ENCODE measurements at places on chromosomes 5 and 9. TPM values are rescaled to one million over a fixed set of nuclear protein-coding genes. Genes with fewer than 3 reads are reported as not detected.

DNA sequence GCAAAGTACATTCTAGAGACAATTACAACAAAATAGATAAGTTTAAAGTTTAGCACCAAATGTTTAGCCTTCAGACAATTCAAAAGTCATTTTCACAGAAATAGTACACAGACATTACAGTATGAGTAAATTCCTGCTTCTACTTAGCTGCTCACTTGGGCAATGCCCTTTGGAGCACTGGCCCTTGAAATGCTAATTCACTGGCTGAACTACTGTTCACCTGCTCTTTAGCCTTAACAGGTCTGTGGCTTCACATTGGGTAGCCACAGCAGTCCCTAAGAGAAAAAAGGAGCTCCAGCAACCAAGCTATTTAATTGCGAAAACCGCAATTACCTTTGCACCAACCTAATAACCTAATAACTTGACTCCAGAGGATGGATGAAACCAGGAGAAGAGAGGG is 916.2 kb upstream of the DMAC1 start:
- no peaks in the 10 kb centered on the region for H3K36me3 ChIP-seq
- no peak overlapping the region for H3K27ac ChIP-seq
- H3K4me3 ChIP-seq = no peak overlapping the region
- no peaks in the 10 kb centered on the region for H3K27me3 ChIP-seq
- peaks cover 18% of the 10 kb centered on the region for H3K4me1 ChIP-seq

GRCh38 chr9:130325921-130326320 is 60.4 kb downstream of the HMCN2 start:
- peaks cover 56% of the 10 kb centered on the region for H3K27me3 ChIP-seq
- no peak overlapping the region for H3K4me3 ChIP-seq
- no peak overlapping the region for H3K27ac ChIP-seq
- H3K4me1 ChIP-seq = peaks cover 13% of the 10 kb centered on the region
- no peak for DNase-seq

DNA sequence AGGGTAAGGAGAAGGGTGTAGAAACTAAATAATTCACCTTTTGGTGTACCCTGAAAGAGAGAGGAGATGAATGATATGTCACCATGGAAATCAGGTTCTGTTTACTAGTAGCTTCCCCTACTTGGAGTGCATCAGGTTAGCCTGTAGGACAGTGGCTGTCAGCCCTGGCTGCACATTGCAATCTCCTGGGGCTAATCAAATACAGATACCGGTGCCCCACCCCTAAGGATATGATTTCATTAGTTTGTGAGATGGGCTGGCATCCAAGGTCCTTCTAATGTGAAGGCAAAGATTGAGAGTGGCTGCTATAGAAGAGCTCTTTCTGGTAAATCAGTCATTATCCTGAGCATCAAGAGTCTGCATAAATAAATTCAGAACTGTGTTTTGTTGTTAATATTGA is 47.2 kb downstream of the INSYN2B start:
- H3K36me3 ChIP-seq = no peaks in the 10 kb centered on the region
- H3K27me3 ChIP-seq = no peaks in the 10 kb centered on the region
- no peaks in the 10 kb centered on the region for H3K4me1 ChIP-seq
- no peak for DNase-seq

The GNAQ gene
- total RNA-seq = 73.8 TPM

DNA sequence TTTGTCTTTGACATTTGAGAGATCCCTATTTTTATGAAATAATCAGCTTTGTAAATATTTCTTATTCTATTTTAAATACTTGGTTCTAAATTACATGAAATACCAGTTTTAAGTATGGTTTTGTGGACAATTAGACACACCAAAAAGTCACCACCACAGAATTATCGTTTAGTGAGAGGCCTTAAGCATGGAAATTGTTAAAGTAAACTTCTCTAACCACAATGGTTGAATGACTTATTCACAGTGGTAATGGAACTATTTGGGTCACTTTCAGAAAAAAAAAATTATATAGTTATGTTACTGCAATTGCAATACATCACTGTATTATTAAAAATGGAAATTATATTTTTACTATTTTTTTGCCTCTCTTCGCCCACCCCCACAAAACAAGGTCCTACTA is 1252.5 kb downstream of the EFNA5 start:
- H3K36me3 ChIP-seq = no peaks in the 10 kb centered on the region
- H3K4me1 ChIP-seq = peaks cover 48% of the 10 kb centered on the region
- H3K4me3 ChIP-seq = no peak overlapping the region
- H3K27me3 ChIP-seq = no peaks in the 10 kb centered on the region

DNA sequence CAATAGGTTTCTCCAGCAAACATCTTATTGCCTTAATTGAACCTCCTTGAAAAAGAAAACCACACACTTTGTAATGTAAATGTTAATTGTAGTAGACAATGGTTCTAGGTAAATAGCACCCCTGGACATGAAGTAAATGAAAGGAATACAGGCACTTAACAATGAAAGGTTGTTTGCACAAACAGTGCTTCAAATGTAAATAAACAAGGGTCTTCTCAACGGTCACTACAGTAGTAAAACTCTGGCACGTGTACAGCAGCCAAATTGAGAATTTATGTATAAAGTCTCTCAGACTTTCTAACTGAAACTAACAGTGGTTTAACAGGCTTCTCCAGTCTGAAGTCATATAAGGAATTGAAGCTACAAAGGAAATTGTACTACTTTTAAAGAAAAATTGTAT is 218.3 kb downstream of the MEF2C start:
- peaks cover 13% of the 10 kb centered on the region for H3K4me1 ChIP-seq
- H3K27ac ChIP-seq = no peak overlapping the region
- H3K36me3 ChIP-seq = peaks cover 4% of the 10 kb centered on the region
- DNase-seq = no peak
- H3K4me3 ChIP-seq = no peak overlapping the region
- H3K27me3 ChIP-seq = peaks cover 78% of the 10 kb centered on the region

All from chondrocyte (in vitro differentiated cells).